ENCODE measurements at places on chromosomes 2 and 18.

- no peak for DNase-seq
These were observed 339.1 kb upstream of the GALNT5 start for GRCh38 chr2:156918410-156918809.

- DNase-seq, result no peak
These were observed 872 bp downstream of the DSG2 start for GRCh38 chr18:31498574-31499524.

GRCh38 chr2:226483143-226483542, 316.5 kb downstream of the IRS1 start:
- DNase-seq, result no peak

DNA sequence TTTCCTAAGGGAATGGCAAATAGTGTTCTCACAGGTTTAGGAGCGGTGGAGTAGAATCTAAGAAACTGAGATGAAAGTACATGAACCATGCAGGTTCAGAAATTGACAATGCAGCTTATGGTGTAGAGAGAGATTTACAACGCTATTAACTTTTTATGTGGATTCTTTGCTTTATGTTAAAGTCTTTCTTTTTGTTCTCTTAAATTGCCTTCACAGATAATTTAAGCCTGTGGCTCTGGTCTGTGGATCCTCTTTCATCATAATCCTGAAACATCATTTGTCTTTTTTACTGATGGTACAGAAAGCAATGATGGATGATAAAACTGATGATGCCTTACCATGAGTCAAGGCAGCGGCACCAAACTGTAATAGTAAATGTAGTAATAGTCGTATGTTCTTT, 30.3 kb downstream of the SOCS6 start:
- no peak for DNase-seq

GRCh38 chr18:12443551-12443950, 35.8 kb downstream of the PRELID3A start:
- no peak for DNase-seq

DNA sequence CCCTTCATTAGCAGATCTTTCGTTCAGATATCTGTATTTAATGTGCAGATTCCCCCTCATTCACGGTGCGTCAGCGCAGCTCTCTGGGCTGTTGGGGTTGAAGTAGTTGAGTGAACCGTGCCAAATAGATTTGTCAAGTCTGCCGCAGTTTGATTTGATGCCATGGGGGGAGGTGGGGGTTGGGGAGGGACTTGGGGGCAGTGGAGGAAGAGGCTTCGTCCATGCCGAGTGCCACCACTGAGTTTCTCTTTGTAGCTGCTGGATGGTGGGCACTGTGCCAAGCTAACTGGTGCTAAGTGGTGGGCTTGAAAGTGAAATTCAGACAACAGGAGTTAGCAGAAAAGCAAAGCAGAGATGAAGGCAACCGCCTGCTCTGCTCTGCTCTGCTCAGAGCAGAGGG, 47.9 kb downstream of the NRP2 start:
- no peak for DNase-seq

- DNase-seq, result no peak
These were observed 195.4 kb downstream of the ZEB2 start for GRCh38 chr2:144324446-144325045.

- no peak for DNase-seq
These were observed 135.0 kb upstream of the TTC39C start for GRCh38 chr18:23879544-23879943.

GRCh38 chr18:58674863-58675472, 3.7 kb downstream of the MALT1 start:
- DNase-seq, result no peak

- DNase-seq, result no peak
These were observed 141.4 kb downstream of the ZEB2 start for GRCh38 chr2:144378551-144378950.

DNA sequence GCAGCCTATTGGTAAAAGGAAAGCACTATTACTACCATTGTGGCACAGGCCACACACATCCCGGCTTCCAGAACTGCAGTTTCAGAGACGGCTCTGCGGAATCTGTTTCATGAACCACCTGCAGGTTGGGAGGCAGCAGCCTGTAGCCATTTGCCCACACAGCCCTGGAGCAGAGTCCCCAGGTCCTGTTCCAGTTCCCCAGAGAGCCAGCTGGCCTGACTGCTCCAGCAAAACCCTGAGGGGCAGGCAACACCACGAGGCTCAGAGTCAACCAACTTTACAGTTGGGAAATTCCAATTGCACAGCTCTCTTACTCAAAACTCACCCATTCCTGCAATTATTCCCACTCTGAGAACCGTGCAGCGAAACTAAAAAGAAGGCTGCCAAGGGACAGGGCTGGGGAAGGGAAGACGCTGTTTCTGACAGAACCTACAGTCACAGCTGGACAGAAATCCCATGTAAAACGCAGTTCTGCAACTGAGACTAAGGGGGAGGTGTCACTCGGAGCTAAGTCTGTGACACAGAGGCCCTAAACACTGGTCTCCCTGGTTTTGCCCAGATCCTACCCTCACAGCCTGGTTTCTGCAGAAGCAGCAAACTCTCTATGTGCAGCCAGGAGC, 219.4 kb downstream of the TMEM163 start:
- no peak for DNase-seq

- DNase-seq, result no peak
These were observed 201.7 kb upstream of the HS6ST1 start for GRCh38 chr2:128520340-128520739.

DNA sequence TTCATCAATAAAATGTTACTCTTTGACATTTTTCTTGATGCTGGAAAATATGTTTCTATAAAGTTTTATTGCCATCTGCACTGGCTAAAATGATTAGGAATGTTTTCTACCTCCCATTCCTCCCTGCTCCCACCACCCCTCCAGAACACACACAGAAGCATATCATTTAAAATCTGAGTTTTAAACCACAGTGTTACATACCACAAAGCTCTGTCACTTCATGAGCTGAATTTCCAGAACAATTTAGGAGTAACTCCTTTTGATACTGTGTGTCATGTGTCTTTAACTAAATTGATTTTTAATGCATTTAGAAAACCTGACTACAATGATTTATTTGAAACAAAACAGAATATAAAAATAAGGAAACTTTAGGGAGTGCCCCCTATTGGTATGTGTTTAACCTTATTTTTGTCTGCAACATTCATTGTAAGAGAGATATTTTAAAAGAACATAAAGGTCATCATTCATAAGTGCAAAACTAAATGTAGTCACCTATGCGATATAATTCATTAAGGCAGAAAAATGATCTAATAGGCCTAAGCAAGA, 52.0 kb downstream of the FEZ2 start:
- DNase-seq, result no peak

DNA sequence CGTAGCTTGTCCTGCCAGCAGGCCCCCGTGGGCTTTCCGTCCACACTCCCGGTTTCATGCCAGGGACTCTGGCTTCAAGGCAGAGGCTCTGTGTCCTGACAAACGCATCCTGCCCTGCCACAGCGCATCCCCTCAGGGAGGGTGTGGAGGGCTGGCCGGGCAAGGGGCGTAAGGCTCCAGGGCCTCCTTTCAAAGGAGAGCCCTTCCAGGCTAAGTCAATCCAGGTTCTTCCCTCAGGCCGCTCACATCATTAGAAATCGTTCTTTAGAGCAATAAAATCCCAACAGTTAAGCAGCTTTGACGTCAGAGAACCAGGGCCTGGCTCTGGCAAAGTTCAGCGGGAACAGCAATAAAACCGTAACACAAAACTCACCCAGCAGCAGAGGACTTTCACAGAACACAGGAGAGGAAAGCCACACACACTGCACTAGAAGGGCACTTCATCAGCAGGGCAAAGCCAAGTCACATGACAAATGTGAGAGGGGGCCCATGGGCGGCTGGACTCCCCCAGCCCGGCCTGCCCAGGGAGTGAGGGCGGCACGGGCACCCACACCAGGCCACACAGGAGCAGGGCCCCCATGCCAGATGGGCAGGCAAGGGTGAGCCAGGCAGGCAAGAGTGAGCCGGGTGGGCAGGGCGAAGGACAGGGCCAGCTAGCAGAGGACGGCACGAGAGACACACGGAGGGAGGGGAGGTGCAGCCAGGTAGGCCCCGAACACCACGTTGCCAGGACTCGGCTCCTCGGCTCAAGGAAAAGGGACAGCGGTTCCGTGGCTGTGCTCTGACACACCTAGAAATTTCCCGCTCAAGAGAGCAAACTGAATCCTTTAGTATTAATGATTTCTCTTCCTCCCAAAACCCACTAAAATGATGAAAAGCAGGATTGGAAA, 52.0 kb downstream of the HDAC4 start:
- no peak for DNase-seq

GRCh38 chr2:230413479-230413878, 2.5 kb upstream of the SP100 start:
- no peak for DNase-seq

DNA sequence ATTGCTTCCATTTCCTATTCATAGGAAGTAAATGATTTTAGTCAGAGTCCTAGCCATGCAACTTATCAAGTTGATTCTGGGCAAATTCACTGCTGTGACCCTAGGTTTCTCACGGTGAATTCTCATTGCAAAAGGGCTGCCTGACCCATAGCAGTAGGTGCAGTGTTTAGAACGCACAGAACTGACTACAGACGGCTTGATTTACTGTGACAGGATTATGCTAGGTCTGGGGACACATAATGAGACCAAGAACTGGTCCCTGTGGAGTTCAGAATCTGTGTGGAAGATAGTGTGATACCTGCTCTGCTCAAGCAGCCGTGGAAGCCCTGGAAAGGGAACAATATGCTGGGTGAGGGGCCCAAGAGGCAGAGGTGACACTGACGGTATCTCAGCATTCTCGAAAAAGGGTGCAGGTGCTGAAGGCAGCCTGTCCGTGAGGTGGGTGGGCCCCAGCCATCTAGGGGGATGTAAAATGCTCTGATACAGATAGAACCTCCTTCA, 46.4 kb downstream of the ABCG8 start:
- DNase-seq, result no peak

DNA sequence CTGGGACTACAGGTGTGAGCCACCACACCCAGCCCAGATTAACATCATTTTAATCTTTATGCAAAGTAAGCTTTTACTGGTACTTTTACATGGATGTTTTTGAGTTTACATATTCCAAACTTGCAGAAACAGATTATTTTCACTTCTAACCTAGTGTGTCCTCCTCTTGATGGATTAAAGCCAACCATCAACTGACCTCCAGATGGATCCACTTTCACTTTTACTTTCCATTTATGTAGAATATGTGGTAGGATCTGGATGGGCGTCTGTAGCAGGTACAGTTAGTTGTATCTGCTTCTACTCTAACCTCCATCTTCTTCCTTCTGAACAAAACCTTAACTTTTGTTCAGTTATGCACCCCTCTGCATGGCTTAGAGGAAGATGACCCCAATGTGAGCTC, 264.1 kb downstream of the CDH20 start:
- no peak for DNase-seq
